ENCODE measurements at places on chromosomes 2 and 18.

- DNase-seq, result peak; percentile 99
Measured at GRCh38 chr18:10015941-10016819, 102.4 kb downstream of the VAPA start.

- DNase-seq, result no peak
Measured at GRCh38 chr2:30974092-30974491, 164.1 kb downstream of the GALNT14 start.

DNA sequence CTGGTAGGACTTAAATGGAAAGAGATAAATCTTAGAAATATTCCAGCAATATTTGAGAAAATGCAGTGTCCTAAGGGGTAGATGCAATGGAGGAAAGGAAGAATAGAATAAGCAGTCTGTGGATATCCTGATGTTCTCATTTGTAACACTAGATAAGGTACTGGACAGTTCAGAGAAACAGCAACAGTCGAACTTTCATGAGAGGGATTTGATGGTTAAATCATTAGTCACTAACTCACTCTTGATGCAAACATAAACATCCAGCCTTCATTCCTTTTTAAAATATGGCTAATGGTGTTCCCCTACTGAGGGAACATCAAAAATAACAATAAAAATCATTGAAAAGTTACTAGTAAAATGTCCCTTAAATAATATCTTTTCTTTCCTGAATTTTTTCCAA lies 211.4 kb upstream of the SLC39A10 start:
- no peak for DNase-seq

- DNase-seq, result no peak
Measured at GRCh38 chr2:100982431-100982861, 19.6 kb upstream of the RPL31 start.

DNA sequence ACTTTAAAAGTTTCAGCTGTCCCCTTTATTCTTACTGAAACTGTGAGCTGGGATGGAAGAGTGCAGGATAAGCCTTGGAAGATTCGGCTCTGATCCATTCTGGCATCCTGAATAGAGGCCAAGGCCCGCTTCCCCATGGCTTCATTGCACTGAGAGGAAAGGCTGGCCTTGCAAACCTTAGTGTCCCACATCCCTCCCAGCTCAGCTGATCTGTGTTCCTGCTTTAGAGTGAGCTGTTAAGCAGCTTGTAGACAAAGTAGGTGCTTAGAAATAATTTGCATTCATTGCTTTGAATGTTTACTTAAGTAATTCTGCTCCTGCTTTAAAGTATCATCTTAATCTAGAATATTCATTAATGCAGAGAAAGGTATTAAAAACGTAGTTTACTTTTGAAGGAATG lies 169.6 kb upstream of the BOD1L2 start:
- DNase-seq, result no peak

DNA sequence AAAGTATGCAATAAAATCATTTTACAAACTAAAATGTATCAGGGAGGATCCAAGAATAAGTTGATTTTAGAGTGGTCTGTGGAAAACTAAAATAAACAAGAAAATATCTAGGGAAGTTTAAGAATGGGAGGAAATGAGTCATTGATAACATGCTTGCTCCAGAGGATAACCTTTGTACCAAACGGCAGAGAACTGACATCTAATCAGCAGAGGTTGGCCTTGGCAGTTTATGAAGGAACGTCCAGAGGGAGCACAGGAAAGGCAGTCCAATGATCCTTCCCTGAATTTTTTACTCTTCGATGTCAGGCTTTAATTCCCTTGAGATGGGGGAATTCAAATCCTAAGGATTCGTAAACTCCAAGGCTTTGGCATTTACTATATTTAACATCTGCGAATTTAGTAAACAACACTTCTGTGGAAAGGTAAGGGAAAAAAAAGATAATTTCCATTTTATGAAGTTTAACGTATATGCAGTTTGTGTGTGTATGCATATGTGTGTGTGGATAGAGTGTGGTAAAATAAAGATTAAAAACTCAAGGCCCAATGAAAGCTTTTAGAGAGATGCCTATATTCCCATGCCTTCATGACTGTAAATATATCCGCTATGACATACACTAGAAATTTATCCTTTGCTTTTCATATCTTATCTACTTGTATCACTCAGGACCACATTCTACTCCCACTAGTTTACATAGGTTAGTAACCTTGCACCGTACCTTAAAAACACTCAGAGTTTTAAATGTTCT lies 8.7 kb upstream of the INPP1 start:
- no peak for DNase-seq

DNA sequence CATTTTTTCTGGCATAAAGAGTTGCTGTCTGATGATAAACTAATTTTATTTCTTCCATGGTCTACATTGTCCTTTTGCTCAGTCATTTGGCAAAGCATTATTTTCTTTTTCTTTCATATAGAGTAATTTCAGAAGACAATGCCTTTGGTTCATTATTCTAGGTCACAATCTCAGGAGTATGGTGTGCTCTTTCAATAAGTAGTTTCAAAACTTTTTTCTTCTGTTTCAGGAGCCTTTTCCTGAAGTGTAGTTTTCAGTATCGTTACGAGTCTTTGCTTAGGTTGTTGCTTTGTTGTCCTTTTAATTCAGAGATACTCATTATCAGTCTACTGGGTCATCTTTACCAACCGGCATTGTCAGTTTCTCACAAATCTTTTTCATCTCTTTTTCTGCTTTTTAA lies 100.4 kb upstream of the GPC1 start:
- no peak for DNase-seq

DNA sequence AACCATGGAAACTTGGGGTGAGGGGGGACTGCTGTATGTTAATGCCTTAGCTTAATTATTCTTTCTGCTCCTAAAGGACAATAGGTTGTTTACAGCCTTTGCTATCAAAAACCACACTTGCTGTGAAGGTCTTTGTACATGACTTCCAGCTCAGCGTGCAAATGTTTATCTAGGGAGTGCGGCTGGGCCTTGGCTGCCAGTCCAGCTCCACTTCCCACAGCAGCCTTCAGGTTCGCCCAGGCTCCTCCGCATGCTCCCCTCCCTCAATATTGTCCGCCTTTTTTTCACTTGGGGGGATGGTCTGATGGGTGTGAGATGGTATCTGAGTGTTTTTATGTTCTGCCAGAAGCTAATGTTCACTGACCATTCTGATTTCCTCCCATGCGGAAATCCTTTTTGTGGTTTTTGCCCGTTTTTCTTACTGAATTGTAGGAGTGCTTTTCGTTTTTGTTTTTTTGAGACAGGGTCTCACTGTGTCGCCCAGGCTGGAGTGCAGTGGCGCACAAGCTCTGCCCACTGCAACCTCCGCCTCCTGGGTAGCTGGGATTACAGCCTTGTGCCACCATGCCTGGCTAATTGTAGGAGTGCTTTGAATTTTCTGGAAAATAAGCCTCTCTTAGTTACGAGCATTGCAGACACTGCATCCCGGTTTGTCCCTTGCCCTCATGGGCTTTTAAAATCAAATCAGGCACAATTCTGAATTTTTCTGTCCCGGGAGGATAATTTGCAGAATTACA lies 28.8 kb downstream of the SH3BP4 start:
- no peak for DNase-seq

- no peak for DNase-seq
Measured at GRCh38 chr2:197614532-197614931, 60.9 kb downstream of the RFTN2 start.

- DNase-seq, result peak; percentile 64
Measured at GRCh38 chr18:22705328-22705727, 227.8 kb upstream of the RBBP8 start.

GRCh38 chr2:2233171-2233826 lies 97.8 kb downstream of the MYT1L start:
- no peak for DNase-seq

DNA sequence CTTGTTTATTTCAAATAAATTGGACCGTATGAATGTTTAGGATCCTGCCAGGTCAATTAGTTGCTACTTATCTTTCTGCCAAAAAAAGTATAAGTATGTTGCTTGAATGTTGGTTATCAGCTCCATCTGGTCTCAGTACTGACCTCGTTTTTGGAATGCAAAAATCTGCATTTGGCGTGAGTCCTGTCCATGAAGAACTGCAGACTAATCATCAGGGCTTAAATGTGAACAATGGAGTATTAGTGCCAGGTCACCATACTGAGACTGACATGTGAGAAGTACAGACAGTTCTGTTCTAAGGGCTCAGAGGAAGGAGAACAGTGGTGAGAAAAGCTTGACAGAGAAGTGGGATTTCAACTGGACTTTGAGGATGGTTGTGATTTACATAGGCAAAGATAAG lies 393.1 kb upstream of the SLC14A2 start:
- DNase-seq, result no peak

GRCh38 chr18:40272630-40273231 lies 1682.3 kb upstream of the PIK3C3 start:
- DNase-seq, result no peak

DNA sequence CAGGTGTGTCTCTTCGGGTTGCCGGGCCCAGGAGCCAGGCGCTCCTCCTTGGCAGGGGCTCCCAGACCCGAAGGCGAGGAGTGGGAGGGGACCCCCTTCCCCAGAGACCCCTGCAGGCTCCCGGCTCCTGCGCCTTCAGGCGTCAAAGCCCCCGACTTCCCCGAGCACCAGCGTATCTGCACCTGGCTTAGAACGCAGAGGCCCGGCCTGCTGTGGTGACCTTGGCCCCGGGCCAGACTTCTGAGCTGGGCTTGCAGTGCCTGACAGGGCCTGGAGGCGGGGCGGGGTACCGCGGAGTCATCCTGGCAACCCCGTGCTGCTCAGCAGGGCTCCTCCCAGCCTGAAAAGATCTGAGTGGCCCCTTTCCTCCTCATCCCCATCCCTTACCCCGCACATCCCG lies 27.0 kb downstream of the SKA1 start:
- peak; percentile 5 for DNase-seq

DNA sequence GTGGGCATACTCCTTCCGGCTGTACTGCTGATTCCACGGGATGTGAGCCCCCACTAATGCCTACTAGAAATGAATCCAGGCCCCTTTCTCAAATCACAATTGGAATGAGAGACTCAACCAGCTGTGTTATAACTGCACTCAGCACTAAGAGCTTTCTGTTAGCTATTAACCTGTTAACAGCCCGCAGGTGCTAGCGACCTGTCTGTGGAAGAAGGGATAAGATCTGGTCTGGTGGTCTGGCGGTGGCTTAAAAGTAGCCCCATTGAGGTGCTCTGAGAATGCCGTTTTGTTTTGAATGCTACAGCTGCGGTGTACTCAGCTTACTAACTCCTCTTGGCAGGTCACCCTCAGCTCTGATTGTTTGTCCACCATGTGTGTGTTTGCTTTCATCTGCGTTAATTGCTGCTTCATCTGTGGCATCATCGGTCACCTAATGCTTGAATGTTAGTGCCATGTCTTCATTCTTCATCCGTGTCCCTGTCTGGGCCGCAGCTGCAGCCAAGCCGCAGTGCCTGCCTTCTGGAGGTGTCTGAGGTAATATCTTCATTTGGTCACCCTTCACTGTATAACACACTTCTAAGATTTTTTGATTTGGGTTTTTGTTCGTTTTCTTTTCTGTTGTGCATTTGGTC lies 16.3 kb downstream of the RAB12 start:
- no peak for DNase-seq

DNA sequence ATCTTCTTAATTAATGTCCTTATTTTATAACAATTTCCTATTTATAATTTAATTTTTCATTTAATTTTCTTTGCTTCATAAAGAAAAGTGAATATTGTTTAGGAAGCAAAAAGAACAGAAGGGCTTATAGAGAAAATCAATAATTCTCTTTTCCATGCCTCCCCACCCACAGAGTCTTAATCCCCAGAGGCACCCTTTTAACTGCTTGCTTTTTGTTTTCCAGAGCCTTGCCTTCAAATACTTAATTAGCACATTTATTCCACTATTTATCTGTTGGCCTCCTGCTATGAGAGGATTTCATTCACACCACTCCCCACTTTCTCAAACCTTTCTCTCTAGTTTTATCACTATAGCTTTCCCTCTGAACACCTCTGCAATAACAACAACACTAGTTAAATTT lies 373.6 kb downstream of the MBD2 start:
- no peak for DNase-seq

DNA sequence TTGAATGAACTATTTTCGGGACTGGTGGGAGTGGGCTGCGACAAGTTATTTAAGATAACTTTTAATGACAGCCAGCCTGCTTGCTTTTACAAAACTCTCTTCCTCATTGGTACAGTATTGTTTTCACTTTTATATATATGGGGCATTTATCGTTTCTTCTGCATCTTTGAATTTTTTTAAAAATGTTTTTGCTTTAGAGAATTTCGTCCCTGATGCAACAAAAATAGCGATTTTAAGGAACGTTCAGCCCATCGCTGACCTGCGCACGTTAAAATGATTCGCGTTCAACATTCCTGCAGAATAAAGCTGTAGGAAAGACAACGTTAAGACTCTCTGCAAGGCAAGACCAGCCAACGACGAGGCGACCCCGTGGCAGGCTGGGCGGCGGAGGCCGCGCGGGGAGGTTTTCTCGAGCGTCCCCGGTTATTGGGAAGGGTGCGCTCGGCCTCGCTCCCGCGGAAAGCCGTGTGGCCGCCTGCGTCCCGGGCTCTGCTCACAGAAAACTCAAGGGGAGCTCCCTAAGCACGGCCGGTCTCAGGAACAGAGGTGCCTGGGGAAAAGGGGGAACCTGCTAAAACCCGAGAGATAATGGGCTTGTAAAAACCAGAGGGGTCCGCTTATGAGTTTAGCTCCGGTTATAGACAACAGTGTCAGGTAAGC lies 3.0 kb downstream of the PAX8 start:
- no peak for DNase-seq

- DNase-seq, result peak; percentile 86
Measured at GRCh38 chr2:85737481-85737880, 16.3 kb upstream of the ATOH8 start.

DNA sequence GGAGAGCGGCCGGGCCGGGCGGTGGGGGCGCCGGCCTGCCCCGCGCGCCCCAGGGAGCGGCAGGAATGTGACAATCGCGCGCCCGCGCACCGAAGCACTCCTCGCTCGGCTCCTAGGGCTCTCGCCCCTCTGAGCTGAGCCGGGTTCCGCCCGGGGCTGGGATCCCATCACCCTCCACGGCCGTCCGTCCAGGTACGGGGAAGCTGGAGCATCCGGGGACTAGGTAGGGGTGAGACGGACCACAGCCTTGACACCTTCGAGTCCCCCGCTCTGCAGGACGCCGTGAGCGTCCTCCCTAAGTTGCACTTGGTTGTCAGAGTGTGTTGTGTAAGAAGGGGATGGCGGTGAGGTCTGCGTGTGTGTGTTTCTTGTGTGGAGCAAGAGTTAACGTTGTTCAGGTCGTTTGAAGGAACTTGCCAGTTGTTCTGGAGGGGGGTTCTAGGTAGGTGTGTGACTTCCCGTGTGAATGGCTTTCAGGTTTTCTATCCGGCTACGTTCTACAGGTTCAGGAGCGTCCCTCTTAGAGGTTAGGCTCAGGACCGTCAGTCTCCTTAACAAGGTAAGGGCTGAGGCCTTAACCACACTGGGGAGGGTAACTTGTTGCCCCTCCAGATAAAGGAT lies 393 bp downstream of the IL1R1 start:
- peak; percentile 32 for DNase-seq
